ENCODE measurements at places on chromosomes 11 and 22.

DNA sequence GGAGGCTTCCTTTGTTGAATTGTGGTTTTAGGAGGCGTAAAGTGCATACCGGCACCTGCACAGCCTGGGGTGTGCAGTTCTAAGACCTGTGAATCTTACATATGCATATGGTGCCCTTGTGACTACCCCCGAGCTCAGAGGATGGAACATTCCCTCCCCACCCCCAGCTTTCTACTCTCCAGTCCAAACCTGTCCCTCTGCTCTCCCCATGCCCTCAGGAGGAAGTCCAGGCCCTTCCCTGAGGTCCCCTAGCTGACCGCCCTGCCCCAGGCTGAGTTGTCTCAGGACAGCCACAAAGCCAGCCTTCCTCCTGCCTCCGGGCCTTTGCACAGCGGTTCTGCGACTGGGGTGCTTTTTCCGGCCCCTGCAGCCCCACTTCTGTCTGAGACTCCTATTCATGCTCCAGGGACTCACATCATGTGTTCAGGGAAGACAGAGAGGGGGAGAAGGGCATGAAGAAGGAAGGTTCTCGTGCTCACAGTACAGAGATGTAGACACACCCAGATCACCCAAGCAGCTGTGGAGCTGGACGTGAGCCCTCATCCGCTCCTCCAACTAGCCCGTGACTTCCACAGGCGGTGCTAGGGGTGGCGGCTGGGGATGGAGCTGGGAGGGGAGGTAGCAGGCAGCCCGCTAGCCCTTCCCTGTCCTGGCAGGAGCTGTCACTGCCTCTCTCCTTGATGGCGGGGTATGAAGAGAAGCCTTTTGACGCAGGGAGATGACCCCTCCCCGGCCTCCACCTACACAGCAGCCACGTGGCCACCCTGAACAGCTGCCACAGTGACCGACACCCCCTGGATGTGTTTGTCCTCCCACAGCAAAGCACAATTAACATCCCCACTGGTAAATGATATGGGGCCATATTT, 50.8 kb downstream of the FLRT1 start:
- no peak for DNase-seq

GRCh38 chr22:38187413-38188212, 6.0 kb upstream of the PLA2G6 start:
- no peak for DNase-seq

- no peak for DNase-seq
These were observed 85.2 kb downstream of the TSPAN18 start for GRCh38 chr11:44811841-44812448.

- DNase-seq: no peak
These were observed 25.1 kb downstream of the RGL4 start for GRCh38 chr22:23715806-23716375.

GRCh38 chr22:44171561-44171960, 9.2 kb upstream of the PARVG start:
- no peak for DNase-seq

DNA sequence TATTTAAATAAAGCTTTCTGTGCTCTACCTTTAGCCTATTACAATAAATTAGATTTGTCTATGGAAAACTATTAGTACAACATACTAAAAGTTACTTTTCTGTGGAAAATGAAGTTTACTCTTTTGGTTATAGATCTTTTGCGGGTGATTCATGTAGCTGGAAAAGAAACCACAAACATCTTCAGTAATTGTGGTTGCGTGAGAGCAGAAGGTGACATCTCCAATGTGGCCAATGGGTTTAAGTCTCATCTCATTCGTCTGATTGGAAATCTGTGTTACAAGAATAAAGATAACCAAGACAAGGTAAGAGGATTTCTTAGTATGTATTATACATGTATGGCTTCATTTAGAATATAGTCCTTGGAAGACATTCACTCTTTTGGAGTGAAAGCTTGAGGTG, 68.6 kb downstream of the ATXN10 start:
- no peak for DNase-seq

DNA sequence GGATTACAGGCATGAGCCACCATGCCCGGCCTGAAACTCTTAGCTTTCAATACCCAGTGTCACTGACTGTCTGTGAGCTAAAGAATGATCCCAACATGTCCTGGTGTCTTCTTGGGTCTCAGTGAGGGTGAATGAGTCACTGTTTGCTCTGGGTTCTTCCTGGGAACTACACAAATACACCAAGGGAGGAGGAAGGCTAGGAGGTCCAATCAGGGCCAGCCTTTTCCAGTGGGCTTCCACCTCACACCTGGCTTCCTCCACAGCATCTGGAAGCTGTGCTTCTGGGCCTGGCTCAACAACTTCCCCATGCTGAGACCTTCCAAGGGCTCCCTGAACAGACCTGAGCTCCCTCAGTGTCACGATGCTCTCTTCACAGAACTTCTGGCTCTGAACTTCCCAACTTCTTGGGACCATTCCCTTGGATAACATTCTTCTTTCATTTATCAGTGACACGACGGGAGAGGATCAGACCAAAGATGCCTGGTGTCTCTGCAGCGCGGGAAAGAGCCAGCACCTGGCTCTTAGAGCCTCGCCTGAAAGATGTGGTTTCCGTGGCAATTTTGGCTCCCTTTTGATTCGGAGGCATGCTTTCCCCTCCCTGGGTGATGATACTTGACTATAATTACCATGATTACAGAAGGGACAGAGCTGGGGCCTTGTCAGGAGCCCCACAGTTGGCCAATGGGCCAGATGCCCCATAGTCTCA, 22.3 kb upstream of the CHRM4 start:
- DNase-seq: no peak

DNA sequence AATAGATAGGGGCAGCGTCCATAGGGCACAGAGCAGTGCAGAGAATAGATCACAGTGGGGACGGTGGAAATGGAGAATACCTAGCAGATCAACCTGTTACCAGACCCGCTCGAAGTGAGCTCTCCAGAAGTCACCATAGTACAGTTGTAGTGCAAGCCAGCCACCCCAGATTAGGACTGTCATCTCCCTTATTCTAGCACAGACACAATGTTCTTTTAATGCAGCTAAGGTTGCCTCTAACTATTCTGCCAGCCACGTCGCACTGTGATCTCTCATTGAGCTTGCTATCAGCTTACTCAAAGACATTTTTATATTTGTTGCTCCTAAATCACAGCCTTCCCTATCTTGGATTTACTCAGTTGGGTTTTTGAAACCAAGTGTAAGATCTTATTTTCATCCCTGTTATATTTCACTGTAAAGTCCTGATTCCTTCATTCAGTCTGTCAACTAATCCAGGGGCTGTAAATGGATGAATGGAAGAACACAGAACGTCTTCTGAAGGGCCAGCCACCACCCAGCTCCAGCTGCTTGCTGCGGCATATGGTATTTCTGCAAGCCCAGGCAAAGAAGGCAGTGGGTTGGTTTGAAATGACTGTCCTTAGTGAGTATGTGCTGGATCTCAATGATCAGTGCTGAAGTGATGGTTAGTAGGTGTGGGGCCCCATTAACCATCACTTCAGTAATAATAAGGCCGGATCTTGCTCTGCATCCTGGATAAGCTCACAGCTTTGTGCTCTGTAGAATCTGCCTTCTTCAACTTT, 3.4 kb downstream of the PARVA start:
- DNase-seq: no peak

DNA sequence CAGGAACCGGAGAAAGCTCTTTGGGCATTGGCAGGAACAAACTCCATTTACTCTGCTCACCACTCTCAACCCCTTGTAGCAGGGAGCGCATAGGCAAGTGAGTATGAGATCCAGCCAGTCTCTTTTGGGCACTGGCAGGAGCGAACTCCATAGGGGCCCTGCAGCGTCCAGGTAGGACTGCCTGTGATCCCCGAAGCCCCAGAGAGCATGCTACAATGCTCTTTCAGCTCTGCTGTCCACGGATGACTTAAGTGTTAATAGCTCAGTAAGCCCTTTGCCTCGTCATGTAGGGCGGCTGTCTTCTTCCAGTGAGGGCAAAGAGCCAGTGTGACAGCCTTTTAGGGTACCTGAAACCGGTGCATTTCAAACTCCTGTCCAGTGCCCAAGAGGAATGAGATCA, 1525.6 kb upstream of the RAG2 start:
- no peak for DNase-seq

- no peak for DNase-seq
These were observed 4.0 kb downstream of the SYT12 start for GRCh38 chr11:67026941-67027340.

GRCh38 chr11:132719684-132720083, 812.6 kb downstream of the OPCML start:
- DNase-seq: no peak

DNA sequence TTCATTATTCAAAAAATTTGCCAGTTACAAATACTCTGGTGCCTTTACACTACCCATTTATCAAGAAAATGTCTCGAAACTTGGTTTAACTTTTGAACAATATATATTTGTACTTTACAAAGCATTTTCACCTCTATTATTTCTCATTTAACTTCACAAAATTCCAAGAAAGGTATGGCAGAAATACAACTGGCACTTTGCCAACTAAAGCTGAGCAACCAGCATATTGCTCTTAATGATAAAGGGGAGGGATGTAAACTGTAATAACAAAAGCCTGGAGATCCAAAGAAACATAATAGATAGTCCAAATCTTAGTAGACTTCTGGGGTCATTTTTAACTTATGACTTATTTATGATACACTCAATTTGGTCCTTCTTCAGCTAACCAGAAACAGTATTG, 7.7 kb downstream of the PITPNB start:
- DNase-seq: no peak

All from T-helper 17 cell (primary cell).